ENCODE measurements at places on chromosomes 6 and 20. TPM values are rescaled to one million over a fixed set of nuclear protein-coding genes. Genes with fewer than 3 reads are reported as not detected.
A peak's percentile ranks its signal among the peaks of the same experiment; 100 is the strongest.

Gene RNASET2
- total RNA-seq = 87.1 TPM

DNA sequence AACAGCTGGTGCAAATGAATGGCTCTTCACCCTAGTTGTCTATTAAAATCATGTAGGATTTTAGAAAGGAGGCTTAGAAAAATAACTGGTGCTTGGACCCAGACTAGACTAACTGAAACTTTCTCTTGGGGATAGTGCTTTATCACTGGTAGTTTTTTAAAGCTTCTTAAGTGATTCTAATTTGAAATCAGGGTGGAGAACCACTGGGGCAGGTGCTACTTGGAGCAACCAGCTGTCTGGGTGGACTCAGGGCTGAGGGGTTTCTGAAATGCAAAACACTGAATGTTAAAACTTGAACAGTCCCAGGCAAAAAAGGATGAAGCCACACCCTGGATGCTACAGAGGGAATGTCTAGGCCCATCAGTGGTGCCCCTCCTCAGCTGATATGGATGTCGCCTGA, 81.2 kb downstream of the PXDC1 start:
- DNase-seq = no peak

- DNase-seq = no peak
Observed at GRCh38 chr20:14691994-14692393, 354.6 kb upstream of the FLRT3 start.

Gene TMEM170B
- 0.82 TPM for total RNA-seq

- no peak for DNase-seq
Observed at GRCh38 chr6:163888030-163888819, 473.7 kb downstream of the QKI start.

- no peak for DNase-seq
Observed at GRCh38 chr6:3263096-3263495, 4.3 kb downstream of the PSMG4 start.

Gene L3MBTL3
- total RNA-seq = 9.8 TPM

DNA sequence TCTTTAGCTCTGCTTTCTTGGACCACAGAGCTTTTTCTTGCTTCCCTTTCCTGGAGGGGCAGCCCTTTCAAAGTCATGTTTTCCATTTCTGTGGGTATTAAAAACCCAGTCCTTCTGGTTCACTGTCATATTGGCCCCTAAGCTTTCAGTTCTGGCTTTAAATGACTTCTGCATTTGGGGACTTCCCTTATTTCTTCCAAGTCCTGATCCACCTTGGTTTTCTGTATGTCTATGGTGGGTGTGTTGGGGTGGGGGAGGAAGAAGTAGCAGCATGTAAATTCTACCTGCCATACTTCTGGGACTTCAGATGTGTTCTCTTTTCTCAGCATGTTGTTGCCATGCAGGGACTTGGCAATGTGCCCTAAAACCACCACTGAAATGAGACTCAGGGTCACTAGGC, 77.1 kb upstream of the EMILIN3 start:
- DNase-seq = no peak

Gene BPIFA1
- not detected for total RNA-seq

GRCh38 chr20:14790771-14791620, 453.6 kb upstream of the FLRT3 start:
- DNase-seq = no peak

GRCh38 chr6:41559655-41560427, 13.7 kb downstream of the FOXP4 start:
- no peak for DNase-seq

DNA sequence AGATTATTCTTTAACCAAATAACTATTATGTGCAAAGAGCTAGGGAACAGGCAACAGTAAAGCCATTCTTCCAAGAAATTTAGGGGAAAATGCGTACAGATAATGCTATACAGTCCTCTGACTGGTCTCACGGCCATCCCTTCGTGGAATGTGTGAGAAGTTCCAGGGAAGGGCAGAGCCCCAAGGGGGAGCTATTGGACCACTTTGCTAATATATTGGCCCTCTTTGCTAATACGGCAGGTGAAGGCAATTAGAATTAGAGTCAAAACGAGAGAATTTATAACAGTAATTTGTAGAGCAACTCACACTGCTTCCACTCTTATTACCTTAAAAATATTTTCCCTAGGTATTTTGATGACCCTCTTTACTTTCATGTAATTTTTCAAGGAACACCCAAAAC, 140.4 kb downstream of the IMPG1 start:
- DNase-seq = no peak

- no peak for DNase-seq
Observed at GRCh38 chr6:143123081-143123480, 62.4 kb downstream of the AIG1 start.

Gene MCCD1
- total RNA-seq = not detected

Gene PRPH2
- total RNA-seq = 0.32 TPM

DNA sequence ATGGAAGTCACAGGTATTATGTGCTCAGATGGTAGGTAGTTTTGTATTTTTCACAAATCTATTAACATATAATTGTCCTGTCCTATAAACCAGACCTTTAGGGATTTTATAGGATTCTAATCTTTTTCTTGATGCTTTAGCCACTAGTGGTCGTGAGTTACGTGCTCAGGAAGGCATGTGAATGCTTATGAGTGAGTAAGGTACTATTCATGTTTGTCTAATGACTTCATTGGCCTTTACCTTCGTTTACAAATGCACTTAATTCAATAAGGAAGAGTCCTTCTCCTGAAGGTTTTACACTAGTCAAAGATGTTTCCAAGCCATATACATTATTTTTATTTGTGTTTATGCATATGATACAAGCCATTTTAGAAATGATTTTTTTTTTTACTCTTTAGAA, 23.0 kb downstream of the PACRG start:
- no peak for DNase-seq

DNA sequence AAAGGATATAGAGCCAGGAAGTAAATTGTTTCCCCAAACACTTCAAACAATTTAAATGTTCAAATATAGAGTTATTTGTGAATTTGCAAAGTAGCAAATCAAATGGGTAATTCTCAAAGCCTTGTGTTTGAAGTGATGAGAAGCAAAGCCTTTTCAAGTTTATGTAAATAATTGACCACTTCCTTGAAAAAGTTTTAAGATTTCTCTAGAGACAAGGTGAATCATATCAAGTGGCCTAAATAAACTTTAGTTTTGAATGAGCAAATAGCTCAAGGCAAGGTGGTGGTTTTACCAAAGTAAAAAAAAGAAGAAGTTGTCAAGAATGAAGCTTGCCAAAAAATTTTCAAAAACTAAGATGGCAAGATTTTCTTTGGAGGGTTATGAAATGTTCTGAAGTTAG, 42.6 kb upstream of the IFNGR1 start:
- DNase-seq = no peak

DNA sequence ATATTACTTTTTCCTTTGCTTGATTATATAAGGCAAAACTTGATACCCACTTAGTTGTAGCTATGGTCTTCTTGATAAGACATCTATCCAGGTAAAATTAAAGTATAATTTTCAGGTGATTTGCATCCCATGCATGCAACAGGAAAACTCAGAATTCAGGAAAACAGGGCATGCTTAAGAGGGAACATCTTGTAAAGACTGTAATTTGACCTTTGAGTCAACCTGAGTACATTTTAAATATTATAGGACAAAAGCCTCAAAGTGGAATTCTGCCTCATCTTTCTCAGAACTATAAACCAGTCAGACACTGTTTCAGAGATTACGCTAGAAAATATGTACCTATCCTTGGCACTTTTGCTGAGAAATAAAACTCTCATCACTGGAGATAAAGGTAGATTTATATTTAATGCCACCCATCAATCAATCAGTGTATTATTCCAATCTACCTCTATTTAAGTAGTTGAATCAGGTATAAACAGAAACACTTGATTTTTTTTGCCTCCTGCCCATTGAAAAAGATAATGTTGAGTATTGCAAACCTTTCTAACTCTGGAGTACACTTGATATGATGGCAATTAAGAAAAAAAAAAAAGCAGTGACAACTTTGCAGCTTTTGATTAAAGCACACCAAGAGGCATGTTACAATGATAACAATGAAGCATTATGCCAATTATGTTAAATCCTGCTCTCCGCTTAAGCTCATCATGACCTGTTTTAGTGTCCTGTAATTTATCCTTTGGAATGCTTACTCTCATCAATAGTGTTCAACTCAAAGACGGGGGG, 2.8 kb downstream of the CITED2 start:
- no peak for DNase-seq

DNA sequence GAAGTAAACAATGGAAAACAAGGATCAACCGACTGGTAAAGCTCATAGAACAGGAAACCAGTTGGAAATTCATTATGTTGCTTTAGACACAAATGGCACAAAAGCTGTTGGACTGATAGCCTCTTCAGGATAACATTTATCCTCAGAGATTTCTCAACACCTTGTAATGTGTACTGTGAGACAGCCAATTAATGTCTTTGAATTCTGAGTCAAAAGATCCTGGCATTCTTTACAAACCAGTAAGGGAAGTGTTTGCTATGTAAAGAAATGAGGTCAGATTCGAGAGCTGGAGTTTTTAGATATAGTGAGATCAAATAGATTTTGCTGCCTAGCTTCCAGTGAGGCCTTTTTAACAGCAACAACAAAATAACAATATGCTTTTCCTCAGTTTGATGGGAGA, 439.2 kb downstream of the C6orf118 start:
- no peak for DNase-seq

GRCh38 chr6:136599329-136600011, 49.2 kb upstream of the MAP7 start:
- no peak for DNase-seq

GRCh38 chr20:58778760-58779159, 71.9 kb downstream of the GNAS-AS1 start:
- no peak for DNase-seq

DNA sequence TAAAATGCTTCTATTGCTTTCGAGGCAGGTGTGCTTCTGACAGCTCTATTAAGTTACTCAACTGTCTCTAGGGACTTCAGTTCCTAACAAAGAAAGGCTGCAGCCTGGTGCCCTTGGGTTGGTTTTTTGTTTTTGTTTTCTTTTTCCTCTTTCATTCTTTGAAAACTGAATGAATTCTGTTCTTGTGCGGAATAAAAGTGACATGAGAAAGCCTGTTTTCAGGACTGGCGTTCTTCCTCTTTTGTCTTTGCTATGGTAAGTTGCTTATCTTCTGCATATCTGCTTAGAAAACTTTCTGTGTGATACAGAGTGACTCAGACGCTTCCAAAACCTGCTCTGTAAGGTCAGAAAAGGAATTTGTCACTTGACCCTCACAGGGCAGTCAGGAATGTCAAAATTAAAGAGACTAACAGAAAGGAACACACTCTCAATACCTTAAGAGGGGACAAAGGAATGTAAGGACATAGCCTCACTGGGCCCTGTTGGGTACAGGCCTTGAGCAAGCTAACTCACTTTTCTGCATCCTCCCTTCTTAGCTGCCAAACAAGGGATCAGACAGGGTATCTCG, 56.2 kb upstream of the NHSL1 start:
- DNase-seq = no peak

DNA sequence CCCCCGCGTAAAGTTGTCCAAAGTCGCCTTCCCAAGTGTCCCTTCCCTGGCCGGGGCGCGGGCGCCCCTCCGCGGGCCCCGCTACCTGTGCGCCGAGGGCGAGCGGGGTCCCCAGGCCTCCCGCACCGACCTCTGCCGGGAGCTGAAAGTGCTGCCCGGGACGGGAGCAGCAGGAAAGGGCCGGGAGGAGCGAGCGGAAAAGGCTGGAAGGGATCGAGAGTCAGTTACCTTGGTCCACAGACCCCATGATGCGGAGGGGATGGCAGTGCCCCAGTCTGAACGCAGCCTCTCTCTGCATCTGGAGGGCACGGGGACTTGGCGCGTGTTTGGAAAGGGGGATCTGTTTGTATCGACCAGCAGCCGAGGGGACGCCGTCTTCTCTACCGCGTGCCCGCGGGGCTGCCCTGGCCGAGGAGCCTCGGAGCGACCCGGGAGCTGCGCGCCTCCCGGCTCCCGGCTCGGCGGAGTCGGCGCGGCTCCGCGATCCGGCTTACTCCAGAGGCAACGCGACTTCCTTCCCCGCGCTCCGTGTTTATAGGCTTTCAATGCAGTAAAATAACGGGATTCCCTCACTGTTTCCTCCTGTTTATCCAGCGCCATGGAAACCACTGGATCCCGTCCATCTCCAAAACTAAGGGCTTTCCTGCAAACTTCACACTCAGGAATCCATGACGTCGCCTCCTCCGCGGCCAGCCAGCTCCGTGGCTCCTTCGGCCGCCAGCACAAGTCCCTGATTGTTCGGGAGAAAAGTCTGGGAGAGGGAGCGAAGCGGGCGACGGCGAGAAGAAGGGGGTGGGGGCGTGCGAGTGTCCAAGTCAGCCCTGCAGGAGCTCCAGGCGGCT, 20.0 kb upstream of the NFATC2 start:
- peak; percentile 66 for DNase-seq

DNA sequence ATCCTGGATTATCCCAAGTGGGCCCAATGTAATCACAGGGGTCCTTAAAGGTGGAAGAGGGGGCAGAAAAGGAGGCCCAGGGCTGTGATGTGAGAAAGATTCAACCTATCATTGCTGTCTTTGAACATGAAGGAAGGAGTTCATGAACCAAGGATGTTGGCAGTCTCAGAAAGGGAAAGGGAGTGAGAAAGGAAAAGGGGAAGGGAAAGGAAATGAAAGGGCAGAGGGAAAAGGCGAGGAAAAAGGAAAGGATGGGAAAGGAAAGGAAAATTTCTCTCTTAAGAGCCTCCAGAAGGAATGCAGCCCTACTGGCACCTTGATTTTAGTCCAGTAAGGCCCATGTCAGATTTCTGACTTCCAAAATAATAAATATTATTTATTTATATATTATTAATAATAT, 687.8 kb downstream of the COL12A1 start:
- no peak for DNase-seq

DNA sequence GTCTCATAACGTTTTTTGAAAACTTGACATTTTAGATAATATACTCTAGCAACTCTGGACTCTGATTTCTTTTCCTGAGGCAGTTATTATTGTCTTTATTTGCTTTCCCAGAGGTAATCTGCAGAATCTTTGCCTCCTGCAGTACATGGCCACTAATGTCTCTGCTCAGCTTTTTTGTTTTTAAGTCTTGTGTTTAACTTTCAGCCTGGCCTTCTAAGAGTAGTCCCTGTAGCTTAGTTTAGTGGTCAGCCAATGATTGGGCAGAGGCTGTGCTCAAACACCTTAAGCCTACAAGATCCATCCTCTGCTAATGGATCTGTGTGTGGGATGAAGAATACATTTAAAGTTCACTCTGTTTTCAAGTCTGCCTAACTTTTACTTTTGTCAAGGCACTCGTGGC, 97.1 kb upstream of the SLC22A16 start:
- DNase-seq = no peak

Gene CLVS2
- 0.19 TPM for total RNA-seq

- DNase-seq = no peak
Observed at GRCh38 chr6:81561731-81562130, 190.8 kb downstream of the TENT5A start.

- DNase-seq = peak; percentile 19
Observed at GRCh38 chr20:17617868-17618672, 48.2 kb downstream of the DSTN start.

GRCh38 chr6:107973594-107973993, 15.6 kb upstream of the SEC63 start:
- no peak for DNase-seq

Gene NUP153
- total RNA-seq = 31.7 TPM

- no peak for DNase-seq
Observed at GRCh38 chr6:163354761-163355425, 59.6 kb upstream of the QKI start.

Data from colonic mucosa (tissue), 4 donors.